ENCODE measurements at places on chromosomes 7 and 10.

GRCh38 chr7:82017334-82017943 is 247.6 kb upstream of the HGF start:
- DNase-seq, result no peak

DNA sequence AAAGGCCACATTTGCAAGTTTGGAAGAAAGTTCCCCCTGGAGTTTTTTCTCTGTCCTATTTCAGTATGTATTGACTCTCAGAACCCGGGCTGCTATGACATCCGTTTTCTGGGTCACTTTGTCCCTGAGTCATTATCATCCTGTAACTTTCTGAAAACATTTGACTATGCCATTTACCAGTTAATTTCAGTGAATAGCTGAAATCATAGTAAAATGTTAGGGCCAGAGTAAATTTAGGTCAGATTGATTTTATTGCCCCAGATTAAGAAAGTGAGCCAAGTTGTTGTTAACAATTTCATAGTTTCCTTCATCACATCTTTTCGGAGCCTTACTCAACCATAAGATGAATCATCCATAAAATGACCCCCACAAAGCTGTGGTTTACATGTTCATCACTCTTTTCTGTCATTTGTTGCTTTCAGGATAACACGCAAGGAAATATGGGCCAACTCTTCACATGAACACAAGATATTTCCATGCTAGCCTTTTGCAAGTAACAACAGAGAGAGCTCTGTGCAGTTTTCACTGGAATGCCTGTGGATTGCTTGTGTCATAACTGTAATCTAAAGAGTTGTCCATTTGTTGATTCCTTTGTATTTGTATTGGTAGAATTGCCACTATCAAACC is 3.9 kb upstream of the MACC1 start:
- DNase-seq, result no peak

- no peak for DNase-seq
Observed at GRCh38 chr10:62503872-62504271, 129.7 kb downstream of the ZNF365 start.

DNA sequence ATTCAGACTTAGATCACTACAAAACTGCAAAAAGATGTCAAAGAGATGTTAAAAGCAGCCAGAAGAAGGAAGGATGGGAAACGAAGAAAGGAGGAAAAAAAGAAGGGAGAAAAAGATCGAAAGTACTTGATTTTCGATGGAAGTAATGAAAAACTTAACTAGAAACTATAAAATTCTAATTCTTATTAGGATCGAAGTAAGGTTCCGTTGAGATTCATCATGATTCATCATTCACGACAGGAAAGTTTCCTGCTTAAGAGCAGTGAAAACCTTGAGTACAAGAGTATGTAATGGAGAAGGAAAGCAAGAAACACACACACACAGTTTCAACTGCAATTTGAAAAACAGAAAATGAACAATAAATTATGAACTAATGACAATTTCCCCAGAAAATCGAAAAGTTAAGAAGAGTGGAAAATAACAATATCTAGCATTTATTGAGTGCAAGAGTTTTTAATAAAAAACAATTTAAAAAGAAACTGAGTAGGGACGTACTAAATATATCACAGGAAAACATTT is 1.1 kb upstream of the ING3 start:
- DNase-seq, result no peak

DNA sequence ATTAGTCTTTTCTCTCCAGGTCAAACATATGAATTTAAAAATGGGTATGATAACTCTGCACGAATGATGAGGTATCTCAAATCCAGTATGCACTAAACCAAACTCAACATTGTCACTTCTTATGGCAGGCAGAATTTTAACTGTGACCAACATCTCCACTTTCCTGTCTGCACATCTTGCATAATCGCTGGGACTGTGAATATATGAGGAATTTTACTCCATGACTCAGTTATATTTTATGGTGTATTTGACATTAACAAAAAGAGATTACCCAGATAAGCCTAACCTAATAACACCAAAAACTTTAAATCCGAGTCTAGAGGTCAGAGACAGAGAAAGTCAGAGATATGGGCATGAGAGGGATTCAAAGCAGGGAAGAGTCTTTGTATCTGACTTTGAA is 454.5 kb upstream of the SEMA3D start:
- DNase-seq, result no peak

DNA sequence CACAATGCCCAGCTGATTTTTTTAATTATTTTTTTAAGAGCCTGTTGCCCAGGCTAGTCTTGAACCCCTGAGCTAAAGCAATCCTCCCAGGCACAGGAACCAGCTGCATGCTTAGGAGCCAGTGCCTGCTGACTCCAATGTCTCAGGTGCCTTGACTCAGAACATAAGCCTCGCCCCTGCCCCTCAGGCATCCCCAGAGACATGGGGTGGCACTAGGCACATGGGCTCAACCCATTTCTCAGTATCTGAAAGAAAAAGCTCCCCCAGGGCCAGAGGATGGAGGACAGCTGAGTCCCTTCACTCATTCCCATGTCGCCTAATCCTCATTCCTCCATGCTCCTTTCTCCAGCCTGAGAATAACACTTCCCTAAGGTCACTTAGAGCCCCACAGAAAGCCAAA is 39.1 kb downstream of the KCNH2 start:
- DNase-seq, result no peak

DNA sequence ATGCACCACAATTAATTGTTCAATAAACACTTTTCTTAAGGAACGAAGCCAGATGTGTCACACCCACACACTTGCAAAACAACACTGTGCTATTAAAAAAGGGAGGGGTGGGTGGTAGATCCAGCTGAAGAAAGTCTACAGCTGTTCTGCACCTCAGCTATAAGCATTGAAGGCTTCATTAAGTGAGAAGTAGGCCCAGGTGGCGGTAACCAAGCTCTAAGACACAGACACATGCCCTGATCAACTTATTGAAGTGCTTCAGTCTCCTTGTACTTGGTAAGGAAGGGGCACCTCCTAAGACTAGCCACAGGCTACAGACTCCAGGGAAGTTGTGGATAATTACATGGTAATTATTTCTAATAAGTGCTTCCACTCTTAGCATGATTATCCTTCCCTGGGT is 4.5 kb upstream of the CPVL start:
- DNase-seq, result no peak

DNA sequence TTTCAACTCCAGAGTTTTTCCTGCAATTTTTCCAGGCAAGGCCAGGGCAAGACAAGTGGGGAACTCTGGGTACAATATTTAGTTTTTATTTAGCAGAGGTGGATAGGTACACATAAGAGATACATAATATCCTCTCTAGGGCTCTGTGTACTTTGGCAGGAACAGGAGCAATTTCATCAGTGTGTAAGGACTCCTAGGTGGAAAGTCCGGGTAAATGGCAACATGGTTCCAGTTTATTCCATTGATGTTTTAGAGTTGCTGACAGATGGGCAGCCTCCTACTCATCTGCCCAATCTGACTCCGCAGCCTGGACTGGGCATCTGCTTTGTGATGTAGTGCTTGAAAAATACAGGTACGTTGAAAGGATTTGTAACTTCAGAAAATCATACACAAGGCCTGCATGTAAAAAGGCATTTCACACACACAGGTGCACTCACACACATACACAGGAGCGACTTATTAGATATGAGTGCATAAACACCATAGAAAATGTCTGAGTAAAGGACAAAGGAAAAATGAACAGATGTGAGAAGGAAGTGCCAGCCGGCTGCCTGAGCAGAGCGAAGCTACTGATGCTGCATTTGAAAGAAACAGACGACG is 5.7 kb downstream of the PON1 start:
- no peak for DNase-seq

DNA sequence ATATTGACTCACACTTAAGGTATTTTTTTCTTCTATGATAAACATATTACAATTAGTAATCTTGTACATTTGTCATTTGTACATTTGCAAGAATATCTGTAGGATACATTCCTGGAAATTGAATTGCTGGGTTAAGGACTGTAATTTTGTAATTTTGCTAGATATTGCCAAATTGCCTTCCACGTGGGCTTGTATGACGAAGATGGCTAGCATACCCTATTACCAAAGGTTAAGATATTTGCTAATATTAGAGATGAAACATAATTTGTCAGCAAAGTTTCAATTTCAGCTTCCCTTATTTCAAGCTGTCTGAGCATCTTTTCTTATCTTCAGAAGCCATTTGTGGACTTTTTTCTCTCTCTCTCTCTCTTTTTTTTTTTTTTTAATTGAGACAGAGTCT is 1.0 kb upstream of the LYZL2 start:
- DNase-seq, result no peak

GRCh38 chr7:81111781-81112540 is 193.1 kb upstream of the SEMA3C start:
- DNase-seq, result no peak

DNA sequence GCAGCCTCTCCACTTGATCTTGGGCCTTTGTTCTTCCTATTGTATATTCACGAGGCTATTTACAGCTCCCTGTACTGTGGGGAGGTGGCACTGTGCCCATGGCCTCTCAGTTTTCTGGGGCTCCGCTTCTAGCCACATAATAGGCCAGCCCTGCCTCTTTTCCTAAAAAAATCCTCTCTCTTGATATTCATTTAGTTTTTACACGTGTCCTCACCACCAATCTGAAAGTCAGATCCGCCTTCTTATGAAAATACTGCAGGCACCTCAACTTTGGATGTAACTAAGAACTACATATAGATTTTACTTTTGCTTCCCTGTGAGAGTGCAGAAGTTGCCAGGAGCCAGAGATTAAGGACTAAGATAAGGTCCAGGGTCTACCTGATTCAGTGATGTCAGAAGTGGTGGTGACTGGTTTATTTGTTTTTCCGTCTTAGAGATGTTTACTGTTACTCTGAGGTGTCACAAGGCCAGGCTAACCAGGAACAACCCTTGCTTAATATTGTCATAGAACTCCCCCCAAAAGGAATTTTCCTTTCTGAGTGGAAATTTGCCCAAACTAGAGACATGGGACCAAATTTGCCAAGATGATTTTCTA is 7.8 kb downstream of the BAMBI start:
- no peak for DNase-seq

GRCh38 chr7:22724861-22725260 is 2.1 kb upstream of the IL6 start:
- DNase-seq, result no peak

DNA sequence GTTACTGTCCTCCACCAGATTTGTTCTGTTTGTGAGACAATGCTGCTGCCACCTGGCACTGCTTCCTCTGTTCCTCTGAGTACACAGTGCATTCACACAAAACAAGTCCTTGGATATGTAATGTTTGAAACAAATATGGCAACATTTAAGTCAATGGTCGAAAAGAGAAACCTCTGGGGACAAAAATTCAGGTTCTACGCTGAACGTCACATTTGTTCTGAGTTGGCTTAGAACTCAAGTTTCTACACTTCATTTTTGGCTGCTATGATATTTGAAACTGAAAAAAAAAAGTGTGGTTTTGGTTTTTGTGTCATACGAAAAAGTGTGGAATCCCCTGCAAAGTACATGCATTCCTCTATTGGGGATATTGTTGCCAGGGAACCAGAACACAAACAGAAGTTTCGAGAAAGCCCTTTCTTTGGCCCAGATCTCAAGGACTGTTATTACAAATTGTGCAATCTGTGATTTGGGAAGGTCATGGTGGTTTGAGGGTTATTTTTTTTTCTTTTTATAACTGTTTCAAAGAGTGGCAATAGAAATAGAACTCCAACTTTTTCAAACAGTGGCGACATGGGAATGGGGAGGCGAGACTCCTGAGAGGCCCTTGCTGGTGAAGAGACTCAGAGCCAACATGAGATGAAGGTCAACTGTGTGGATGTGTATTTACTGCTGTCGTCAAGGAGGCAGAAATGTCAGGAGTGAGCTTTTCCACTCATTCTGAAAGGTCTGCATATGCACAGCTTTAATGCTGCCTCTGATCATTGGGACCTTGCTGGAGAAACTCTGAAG is 127.5 kb downstream of the CUBN start:
- DNase-seq, result no peak

- no peak for DNase-seq
Observed at GRCh38 chr10:15813415-15813814, 46.9 kb downstream of the MINDY3 start.

GRCh38 chr7:136692221-136692620 is 176.2 kb upstream of the CHRM2 start:
- DNase-seq, result no peak

- DNase-seq, result no peak
Observed at GRCh38 chr10:33780961-33781360, 446.5 kb upstream of the NRP1 start.

GRCh38 chr7:90938371-90938770 is 325.9 kb upstream of the FZD1 start:
- no peak for DNase-seq

GRCh38 chr10:104580321-104580720 is 60.8 kb upstream of the SORCS3 start:
- DNase-seq, result no peak

GRCh38 chr7:124996778-124997177 is 67.2 kb upstream of the POT1 start:
- DNase-seq, result no peak

- no peak for DNase-seq
Observed at GRCh38 chr10:3215153-3215775, 42.7 kb upstream of the PITRM1 start.

DNA sequence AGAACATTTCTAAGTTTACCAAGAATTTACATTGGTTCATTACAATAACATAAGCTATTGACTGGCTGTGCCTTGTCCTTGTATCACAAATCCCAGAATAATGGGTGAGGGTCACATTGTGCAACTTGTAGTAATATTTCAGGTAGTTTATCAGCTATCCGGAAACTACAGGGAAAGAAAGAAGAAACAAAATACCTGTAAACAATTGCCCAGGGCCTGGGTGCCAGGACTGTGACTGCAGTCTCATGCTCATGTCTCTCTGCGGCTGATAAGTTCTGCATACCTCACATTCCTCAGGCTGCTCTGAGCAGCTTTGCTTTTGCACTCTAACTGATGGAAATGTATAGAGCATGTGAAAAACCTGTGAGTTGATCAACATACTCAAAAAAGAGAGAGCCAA is 131.8 kb upstream of the TRIM24 start:
- DNase-seq, result no peak

- DNase-seq, result no peak
Observed at GRCh38 chr10:106189292-106189691, 975.2 kb downstream of the SORCS1 start.

- DNase-seq, result no peak
Observed at GRCh38 chr10:124255556-124255955, 162.2 kb upstream of the CHST15 start.

DNA sequence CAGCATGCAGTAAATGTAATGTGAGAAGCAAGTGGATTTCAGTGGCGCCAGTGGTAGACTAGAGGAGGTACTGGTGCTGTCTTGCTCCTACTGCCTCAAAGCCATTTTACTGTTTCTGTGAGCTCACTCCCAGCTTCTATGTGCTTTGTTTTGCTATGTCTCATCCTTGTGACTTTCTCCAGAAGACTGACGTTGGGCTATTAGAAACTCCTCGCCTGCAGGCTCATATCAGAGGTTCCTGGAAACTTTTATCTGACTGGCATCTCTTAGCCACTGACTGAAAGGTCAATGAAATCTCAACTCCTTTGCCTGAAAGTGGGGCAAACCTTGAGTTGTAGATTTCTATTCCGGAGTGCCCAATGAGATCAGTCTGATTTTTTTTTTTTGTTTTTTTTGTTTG is 66.4 kb upstream of the SORCS1 start:
- DNase-seq, result no peak

- no peak for DNase-seq
Observed at GRCh38 chr7:4851459-4852422, 10.1 kb downstream of the PAPOLB start.

- DNase-seq, result no peak
Observed at GRCh38 chr10:63585041-63585440, 63.8 kb downstream of the REEP3 start.

All from stimulated activated CD4-positive, alpha-beta T cell treated with anti-CD3 and anti-CD28 coated beads, Interleukin-15, amount 100 ng/mL, for 48 hours (primary cell).